ENCODE measurements at places on chromosomes 4 and X.

GRCh38 chr4:79495447-79495846, 87.4 kb upstream of the GK2 start:
- no peak for DNase-seq

GRCh38 chrX:6980981-6981380, 166.5 kb upstream of the STS start:
- DNase-seq = no peak

DNA sequence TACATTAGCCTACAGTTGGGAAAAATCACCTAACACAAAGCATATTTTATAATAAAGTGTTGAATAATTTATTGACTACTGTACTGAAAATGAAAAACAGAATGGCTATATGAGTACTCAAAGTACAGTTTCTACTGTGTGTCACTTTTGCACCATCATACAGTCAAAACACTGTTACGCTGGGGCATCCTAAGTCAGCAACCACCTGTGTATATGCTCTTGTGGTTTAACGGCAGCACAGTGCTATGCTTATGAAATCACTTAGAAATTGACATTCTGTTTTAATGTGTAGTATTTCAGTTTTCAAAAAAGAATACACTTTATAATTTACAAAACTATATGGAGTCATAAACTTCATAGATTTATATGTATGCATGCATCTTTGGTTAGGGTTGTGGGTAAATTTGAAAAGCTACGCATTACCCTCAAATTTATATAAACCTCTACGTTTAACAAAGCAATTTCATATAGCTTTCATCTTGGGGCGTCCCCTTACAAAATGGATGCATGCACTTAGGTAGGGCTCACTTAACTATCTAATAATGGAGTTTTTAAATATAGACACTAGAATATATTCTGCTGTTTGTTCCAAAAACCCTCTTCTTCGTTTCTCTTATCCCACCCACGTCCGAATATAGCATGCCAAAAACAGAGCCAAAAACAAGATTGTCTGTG, 690 bp upstream of the NEIL3 start:
- no peak for DNase-seq

GRCh38 chrX:40268188-40268520, 170.4 kb upstream of the BCOR start:
- DNase-seq = no peak

GRCh38 chr4:57333684-57334083, 223.5 kb upstream of the IGFBP7 start:
- DNase-seq = no peak

DNA sequence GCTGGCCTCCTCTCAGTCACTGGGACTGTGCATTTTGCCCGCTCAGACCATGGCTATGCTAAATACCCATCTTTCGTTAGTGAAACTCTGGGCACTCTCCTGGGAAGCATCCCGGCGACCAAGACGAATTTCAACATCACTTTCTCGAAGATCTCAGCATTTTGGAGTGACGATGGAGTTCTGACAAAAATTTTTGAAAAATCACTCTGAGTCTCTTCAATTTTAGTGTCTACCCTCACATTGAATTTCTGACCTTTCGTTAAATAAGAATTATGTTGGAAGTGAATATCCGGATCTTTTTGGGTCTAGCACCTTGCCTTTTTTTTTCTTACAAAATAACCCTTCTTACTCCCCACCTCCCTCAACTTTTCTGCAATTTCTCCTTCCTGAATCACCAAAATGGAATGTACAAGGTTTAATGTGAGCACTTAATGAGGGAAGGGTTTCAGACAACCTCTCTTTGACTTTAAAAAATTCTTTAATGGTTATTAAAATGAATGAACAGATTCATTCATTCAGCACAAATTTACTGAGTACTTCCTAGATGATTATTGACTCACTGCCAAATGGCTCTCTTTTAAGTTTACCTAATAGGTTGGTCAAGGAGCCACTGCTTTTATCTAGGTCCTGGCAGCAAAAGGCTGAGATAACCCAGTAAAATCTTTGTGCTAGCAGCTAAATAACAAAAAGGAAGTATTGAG, 746 bp upstream of the AADAT start:
- no peak for DNase-seq

- no peak for DNase-seq
Observed at GRCh38 chrX:101395789-101396188, 5.0 kb downstream of the RPL36A start.

DNA sequence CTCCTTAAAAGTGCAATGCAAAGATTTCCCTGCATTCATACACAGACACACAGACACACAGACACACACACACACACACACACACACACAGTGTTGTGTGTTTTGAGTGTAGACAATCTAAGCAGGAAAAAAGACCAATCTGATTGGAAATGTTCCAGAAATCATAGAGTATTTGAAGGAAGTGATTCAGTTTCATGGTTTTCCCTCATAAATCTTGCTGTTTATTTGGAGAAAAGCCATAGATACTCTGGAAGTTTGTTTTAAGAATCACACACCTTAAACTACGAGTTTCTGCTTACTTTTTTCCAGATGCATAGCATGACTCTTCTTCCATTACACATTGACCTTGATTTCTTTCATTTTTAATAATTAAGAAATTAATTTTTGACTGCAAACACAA, 298.5 kb upstream of the BMP3 start:
- DNase-seq = no peak
